ENCODE measurements at places on chromosomes 2 and 18. TPM values are rescaled to one million over a fixed set of nuclear protein-coding genes. Genes with fewer than 3 reads are reported as not detected.

DNA sequence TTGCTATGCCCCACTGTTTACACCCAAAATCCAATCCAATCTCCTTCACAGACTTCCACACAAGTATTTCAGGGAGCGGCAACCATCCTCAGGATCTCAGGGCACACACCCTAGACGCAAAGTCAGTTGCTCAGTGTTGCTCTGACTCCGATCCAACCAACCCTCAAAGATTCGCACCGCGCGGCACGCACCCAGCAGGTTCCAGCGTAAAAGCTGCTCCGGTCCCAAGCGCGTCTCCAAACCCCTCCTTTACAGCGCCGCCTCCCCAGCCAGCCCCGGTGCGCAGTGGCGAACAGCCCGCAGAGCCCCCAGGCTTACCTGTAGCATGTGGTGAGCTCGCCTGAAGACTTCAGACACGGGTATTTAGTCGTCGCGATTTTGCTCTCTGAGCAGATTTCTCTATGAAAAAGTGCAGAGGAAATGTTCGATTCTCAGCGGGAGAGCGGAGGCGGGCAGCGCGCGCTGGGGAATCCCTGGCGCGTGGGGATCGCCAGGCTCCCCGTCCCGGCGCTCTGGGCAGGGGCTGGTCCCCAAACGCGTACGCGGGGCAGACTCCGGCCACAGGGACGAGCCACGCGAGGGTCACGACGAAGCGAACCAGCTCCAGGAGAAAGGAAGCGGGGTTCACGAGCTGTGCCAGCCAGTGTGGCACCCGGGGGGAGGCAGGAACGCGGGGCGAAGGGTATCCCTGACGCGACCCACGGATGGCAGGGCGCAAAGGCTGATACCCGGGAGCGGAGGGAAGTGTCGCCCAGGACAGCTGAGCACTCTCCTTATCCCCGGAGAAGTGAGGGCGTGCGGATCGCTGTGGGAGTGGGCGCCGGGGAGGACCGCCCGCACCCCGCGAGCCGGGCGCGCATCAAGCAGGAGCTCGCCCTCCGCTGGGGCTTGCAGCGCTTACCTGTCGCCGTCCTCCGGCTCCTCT, 650 bp downstream of the CCBE1 start:
- peak overlapping the region; percentile 61 for H3K27ac ChIP-seq
- DNase-seq, result no peak
- no peak overlapping the region for H3K4me3 ChIP-seq
- peaks cover 2% of the 10 kb centered on the region for H3K4me1 ChIP-seq
- H3K36me3 ChIP-seq, result no peaks in the 10 kb centered on the region
- no peaks in the 10 kb centered on the region for H3K27me3 ChIP-seq

GRCh38 chr2:71637168-71637567, 183.8 kb downstream of the DYSF start:
- DNase-seq, result no peak
- no peaks in the 10 kb centered on the region for H3K36me3 ChIP-seq
- H3K27me3 ChIP-seq, result no peaks in the 10 kb centered on the region
- no peak overlapping the region for H3K4me3 ChIP-seq

- no peak for DNase-seq
- no peak overlapping the region for H3K4me3 ChIP-seq
- no peaks in the 10 kb centered on the region for H3K27me3 ChIP-seq
- H3K27ac ChIP-seq, result no peak overlapping the region
- H3K36me3 ChIP-seq, result peaks cover 43% of the 10 kb centered on the region
Observed at GRCh38 chr2:26285931-26286330, 41.2 kb downstream of the HADHB start.

DNA sequence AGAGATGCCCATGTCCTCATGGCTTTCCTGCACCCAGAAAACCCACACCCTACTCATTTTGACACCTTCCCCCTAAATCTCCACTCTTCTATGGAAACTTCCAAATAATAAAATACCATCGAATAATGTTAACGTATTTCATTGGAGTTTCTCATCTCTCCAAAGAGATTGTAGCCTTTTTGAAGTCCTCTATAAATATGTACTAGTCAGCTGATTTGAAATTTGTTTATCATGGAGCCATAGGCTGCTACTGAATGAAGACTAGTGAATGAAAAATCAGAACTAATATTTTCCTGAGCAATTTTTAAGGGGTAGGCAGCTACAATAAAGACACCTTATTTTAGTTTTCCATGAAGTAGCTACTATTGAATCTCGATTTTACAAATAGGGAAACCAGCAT, 226.1 kb upstream of the EPAS1 start:
- no peak overlapping the region for H3K4me3 ChIP-seq
- H3K27ac ChIP-seq, result no peak overlapping the region
- H3K4me1 ChIP-seq, result no peaks in the 10 kb centered on the region
- H3K27me3 ChIP-seq, result no peaks in the 10 kb centered on the region
- no peak for DNase-seq
- no peaks in the 10 kb centered on the region for H3K36me3 ChIP-seq

DNA sequence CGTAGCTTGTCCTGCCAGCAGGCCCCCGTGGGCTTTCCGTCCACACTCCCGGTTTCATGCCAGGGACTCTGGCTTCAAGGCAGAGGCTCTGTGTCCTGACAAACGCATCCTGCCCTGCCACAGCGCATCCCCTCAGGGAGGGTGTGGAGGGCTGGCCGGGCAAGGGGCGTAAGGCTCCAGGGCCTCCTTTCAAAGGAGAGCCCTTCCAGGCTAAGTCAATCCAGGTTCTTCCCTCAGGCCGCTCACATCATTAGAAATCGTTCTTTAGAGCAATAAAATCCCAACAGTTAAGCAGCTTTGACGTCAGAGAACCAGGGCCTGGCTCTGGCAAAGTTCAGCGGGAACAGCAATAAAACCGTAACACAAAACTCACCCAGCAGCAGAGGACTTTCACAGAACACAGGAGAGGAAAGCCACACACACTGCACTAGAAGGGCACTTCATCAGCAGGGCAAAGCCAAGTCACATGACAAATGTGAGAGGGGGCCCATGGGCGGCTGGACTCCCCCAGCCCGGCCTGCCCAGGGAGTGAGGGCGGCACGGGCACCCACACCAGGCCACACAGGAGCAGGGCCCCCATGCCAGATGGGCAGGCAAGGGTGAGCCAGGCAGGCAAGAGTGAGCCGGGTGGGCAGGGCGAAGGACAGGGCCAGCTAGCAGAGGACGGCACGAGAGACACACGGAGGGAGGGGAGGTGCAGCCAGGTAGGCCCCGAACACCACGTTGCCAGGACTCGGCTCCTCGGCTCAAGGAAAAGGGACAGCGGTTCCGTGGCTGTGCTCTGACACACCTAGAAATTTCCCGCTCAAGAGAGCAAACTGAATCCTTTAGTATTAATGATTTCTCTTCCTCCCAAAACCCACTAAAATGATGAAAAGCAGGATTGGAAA, 52.0 kb downstream of the HDAC4 start:
- H3K4me1 ChIP-seq, result no peaks in the 10 kb centered on the region
- H3K36me3 ChIP-seq, result no peaks in the 10 kb centered on the region
- no peak overlapping the region for H3K4me3 ChIP-seq

DNA sequence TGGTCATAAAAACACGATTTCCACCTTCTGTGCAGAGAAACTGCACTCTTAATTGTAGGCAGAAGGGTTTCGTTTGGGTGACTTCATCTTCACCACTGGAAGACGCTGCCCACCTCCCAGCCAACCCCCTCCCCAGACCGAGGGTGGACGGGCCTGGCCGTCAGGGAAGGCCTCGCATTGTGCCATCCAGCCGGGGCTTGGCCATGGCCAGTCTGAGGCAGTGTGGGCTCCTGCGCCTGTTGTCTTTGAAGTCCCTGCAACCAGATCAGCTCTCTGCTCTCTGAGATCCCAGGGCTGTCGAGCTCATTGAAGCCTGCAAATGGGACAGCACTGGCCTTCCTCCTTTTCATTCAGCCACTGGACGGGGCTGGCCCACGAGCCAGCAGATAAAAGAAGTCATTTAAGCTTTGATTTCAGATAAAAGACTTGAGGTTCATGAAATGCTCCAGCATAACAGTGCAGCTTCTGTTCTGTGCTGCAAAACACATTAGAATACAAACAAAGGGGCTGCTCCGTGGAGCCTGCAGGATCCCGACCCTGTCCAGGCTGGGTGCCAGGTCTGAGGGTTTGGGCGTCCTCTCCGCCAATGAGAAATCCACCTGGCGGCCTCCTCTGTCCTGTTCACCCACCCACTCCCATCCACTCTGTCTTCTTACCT, 253.5 kb downstream of the LDLRAD4 start:
- peaks cover 14% of the 10 kb centered on the region for H3K4me1 ChIP-seq
- no peaks in the 10 kb centered on the region for H3K27me3 ChIP-seq
- H3K4me3 ChIP-seq, result no peak overlapping the region
- no peak overlapping the region for H3K27ac ChIP-seq
- no peaks in the 10 kb centered on the region for H3K36me3 ChIP-seq

DNA sequence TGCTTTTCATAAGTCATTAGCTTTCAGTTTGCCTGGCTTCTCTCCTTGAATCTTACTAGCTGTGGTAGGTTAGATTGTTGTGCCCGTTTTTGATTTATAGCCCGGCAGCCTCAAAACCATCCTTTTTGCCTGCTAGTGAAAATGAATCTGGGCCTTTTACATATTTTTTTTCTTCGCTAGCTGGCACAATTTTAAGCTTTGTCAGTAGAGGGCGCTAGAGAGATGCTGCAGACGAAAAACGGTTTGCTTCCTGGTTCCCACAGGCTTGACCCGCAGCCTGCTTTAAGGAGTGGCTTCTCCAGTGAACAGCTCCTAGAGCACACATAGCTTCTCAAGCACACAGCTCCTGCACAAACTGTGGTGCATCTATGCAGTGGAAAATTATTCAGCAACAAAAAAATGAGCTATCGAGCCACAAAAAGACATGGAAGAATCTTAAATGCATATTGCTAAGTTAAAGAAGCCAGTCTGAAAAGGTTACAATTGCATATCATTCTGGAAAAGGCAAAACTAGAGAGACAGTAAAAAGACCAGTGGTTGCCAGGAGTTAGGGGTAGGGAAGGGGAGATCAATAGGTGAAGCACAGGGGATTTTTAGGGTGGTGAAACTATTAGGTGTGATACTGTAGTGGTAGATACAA, 47.9 kb downstream of the E2F6 start:
- H3K36me3 ChIP-seq, result no peaks in the 10 kb centered on the region
- H3K27me3 ChIP-seq, result no peaks in the 10 kb centered on the region
- H3K4me1 ChIP-seq, result no peaks in the 10 kb centered on the region
- H3K27ac ChIP-seq, result no peak overlapping the region
- no peak for DNase-seq

DNA sequence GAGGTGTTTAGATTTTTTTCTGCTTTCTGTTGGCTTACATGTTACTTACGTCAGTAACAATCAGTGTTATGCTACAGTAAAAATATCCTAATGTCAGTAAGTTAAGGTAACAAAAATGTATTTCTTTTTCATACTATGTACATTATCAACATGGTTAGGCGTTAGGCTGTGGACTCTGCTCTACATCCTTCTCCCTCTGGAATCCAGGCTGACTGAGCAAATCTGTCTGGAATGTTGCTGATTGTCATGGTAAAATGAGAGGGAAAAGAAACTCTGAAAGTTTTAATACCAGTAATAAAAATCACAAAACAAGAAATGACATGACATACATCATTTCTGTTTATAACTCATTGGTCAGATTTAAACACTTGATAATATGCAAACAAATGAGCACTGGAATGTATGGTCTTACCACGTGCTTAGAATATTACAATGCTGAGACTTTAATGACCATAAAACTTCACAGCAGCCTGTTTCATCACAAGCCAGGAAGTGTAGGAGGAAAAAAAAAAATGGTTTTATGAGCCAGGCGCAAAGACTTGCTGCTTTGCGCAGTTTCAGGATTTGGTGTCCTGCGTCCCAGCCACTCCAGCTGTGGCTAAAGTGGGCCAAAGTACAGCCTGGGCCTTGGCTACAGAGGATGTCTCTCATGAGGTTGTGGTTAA, 252.4 kb downstream of the FSIP2 start:
- no peaks in the 10 kb centered on the region for H3K36me3 ChIP-seq
- no peaks in the 10 kb centered on the region for H3K4me1 ChIP-seq
- no peak overlapping the region for H3K27ac ChIP-seq
- DNase-seq, result no peak
- no peak overlapping the region for H3K4me3 ChIP-seq

- peak overlapping the region; percentile 92 for H3K27ac ChIP-seq
- DNase-seq, result no peak
- no peak overlapping the region for H3K4me3 ChIP-seq
- peaks cover 61% of the 10 kb centered on the region for H3K4me1 ChIP-seq
- no peaks in the 10 kb centered on the region for H3K36me3 ChIP-seq
Observed at GRCh38 chr18:48778344-48779011, 172.3 kb downstream of the SMAD7 start.

Gene CTLA4
- total RNA-seq, result 0.17 TPM

Gene ST8SIA5
- total RNA-seq, result 0.05 TPM

Gene CCL20
- total RNA-seq, result 5.9 TPM

- H3K27me3 ChIP-seq, result no peaks in the 10 kb centered on the region
- no peak overlapping the region for H3K4me3 ChIP-seq
- H3K27ac ChIP-seq, result no peak overlapping the region
- DNase-seq, result no peak
Observed at GRCh38 chr2:105836840-105837692, 92.4 kb downstream of the NCK2 start.

Gene FKBP7
- 4.1 TPM for total RNA-seq

- H3K36me3 ChIP-seq, result no peaks in the 10 kb centered on the region
- no peaks in the 10 kb centered on the region for H3K27me3 ChIP-seq
- H3K4me1 ChIP-seq, result no peaks in the 10 kb centered on the region
- H3K27ac ChIP-seq, result no peak overlapping the region
- DNase-seq, result no peak
Observed at GRCh38 chr2:68926796-68927195, 25.9 kb downstream of the GKN2 start.

All from liver (tissue), 10 donors.